ENCODE measurements at places on chromosomes 5 and 9.

DNA sequence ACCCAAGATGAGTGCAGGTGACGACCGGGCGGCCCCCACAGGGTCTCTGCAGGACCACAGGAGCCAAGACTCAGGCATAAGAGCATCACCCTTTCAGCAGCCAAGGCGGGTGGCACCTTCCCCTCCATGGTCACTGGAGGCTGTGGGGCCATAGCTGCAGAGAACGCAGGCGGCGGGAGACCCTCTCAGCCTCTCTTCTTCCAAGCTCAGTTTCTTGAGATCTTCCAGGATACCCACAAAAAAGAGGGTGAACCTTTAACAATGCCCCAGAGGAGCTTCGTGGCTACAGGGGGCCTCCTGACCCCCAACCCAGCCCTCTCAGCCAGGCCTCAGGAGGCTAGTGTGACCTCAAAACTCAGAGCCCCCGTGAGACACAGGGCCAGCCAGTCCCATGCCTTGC lies 5.8 kb upstream of the TBC1D9B start:
- DNase-seq = no peak

- no peak for DNase-seq
Measured at GRCh38 chr5:67123819-67124218, 72.8 kb downstream of the CD180 start.

- DNase-seq = no peak
Measured at GRCh38 chr9:91948101-91948596, 1.9 kb downstream of the ROR2 start.

DNA sequence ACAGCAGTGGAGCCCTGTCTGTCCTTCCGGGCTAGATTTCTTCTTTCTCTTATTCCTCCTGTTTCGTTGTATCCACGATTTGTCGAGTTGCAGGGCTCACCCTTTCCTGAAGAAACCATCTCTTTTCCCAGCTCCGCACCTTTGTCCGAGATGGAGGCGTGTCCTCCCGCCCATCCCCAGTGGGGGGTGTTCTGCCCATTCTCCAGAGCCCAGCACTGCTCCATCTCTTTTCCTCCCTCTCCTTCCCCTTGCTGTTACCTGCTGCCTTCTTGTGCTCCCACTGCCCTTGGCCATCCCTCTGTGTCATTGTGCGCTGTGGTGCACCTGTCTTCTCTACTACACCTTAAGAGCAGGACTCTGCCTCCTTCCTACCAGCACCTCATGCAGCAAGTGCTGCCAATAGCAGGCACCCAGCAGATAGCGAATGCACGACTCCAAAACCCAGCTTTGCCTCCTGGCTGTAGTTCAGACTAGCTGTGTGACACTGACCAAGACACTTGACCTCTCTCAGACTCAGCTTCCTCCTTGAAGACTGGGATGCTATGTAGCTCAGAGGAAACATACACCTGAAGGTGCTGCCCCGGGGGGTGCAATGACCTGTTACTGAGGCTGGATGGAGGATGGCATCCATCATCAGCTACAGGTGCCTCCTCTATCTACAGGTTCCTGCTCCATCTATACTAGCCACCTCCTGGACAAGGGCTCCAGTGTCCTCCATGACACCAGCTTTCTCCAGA lies 8.9 kb downstream of the OR13J1 start:
- DNase-seq = no peak

DNA sequence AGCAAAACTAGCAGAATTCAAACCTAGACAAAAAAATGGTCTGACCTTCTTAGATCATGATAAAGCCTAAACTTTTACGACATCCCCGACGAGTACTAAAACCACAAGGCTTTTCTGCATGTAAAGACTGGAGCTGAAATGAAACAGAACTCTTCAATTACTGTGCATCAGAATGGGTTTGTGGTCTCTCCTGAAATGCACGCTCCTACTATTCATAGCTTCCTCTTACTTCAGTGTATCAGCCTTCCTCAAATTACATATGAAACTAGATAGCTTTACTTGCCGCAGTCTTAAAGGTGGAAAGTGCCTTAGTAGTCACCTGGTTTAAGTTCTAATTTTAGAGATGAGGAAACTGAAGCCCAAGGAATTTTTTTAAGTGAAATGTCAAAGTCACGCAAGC lies 24.6 kb upstream of the MED10 start:
- no peak for DNase-seq

DNA sequence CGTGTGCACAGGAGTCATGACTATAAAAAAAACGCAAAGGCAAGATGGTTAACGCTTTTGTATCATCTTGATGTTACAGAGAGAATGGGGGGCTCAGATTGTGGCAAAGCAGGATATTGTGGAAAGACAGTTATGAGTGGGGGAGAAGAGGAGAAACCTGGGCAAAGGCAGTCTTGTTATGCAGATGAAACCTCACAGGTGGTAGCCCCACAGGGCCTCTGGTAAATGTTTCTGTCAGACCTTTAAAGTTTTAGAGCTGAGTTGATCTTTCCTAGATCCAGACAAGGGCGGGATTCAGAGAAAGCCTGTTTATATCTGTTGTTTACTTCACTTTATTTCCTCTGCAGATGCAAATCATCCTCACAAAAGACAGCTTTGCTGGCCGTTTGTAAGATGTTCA lies 55.2 kb downstream of the C9orf85 start:
- no peak for DNase-seq

DNA sequence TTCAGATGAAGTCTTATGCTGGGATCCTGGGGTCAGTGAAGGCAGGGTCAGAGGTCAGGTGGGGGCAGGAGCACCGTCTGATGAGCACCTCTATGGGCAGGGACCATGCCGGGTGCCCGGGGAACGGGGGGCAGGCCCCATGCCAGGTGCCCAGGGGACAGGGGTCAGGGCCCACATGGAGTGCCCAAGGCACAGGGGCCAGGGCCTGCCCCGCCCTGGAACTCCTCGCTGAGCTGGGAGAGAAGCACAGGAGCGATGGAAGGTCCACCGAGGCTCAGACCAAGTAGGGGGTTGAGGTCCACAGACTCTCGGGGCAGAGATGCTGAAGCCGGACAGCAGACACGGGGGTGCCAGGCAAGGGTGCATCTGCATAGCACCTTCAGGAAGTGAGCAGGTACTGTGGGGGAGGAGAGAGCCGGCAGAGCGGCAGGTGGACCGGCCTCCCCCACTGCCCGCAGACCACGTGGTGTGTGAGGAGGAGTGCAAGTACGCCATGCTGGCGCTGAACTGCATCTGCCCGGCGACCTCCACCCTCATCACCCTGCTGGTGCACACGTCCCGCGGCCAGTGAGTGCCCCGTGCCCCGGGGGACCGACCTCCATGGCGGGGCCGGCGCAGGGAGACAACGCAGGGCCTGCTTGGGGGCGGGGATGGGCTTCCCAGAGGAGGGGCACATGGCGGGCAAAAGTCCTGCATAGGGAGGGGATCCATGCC lies 67.7 kb downstream of the KCNT1 start:
- DNase-seq = no peak

- DNase-seq = no peak
Measured at GRCh38 chr5:172973931-172974330, 9.6 kb upstream of the ATP6V0E1 start.

DNA sequence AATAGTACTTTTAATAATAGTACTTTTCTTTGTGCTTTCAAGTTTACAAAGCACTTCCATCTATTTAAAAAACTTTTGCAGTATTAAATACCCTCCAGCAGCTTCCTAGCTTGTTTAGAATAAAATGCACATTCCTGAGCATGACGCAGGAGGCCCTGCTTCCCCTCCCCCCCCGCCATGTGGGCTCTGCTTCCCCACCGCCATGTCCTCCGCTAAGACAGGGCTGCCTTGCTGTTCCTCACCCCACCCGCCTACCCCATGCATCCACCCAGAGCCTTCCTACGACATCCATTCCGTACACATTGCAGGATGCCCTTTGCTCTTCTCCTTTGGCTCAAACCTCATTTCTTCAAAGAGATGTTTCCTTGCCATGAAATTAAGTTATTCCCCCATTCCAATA lies 205.9 kb upstream of the MSX2 start:
- DNase-seq = no peak

DNA sequence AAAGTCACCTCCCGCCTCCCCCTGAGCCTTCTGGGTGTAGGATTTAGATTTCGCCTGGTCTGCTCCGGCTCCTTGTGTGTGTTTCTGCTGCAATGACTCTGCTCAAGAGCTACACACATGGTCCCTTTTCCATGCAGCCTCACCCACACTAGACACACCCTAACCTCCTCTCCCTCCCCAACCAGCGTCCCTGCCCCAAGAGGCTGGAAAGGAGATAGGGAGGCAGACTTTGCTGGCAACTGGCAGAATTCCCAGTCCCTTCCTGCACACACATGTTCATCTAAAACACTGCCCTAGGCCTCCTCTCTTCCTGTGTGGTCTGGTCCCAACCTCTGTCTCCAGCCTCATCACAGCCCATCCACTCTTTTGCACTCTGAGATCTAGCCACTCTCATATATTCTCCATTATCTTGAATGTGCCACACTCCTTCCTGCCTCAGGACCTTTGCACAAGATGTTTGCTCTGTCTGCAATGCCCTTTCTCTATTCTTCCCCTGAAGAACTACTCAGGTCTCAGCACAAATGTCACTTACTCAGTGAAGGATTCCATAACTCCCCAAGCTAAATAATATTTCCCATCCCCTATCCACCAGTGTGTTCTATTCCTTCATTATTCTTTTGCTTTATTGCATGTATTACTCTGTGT lies 253.8 kb downstream of the CDK5RAP2 start:
- no peak for DNase-seq

DNA sequence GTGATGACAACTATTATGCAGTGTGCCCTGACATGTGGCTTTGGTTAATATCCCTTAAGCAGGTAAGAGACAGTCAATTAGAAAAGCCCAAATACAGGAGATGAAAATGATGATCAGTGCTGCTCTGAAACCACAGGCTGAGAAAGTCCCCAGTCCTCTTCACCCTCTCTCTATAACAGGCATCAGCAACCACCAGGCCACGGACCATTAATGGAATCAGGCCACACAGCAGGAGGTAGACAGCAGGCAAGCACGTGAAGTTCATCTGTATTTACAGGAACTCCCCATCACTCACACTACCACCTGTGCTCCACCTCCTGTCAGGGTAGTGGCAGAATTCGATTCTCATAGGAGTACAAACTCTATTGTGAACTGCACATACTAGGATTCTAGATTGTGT lies 591.6 kb upstream of the CYLC2 start:
- DNase-seq = no peak

DNA sequence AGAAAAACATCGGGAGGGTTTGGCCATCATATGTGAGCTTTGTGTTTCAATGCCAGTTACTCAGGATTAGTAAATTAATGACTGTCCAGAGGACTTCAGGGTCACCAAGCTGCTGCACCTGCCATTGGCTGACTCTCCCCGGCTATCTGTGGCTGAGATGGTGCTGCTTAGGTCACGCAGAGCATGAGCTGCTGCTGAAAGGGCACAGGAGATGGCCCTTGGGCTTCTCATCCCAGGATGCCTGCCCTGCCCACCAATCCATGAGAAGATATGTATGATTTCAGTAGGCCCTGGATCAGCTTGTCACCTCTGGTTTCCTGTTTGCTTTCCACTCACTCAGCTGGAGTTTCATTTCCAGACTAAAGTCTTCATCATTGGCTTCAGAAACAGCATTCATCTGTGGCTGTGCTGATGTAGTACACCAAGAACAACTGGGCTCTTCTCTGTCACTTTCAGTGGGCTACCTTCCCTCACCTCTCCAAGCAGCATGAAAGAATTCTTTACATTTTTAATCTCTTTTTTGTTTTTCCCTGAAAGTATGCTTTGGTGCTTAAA lies 2.4 kb upstream of the CATSPER3 start:
- DNase-seq = no peak

GRCh38 chr5:73487815-73488214 lies 10.4 kb upstream of the BTF3 start:
- no peak for DNase-seq

- peak; percentile 84 for DNase-seq
Measured at GRCh38 chr5:65861830-65862241, 64.5 kb upstream of the ERBIN start.

DNA sequence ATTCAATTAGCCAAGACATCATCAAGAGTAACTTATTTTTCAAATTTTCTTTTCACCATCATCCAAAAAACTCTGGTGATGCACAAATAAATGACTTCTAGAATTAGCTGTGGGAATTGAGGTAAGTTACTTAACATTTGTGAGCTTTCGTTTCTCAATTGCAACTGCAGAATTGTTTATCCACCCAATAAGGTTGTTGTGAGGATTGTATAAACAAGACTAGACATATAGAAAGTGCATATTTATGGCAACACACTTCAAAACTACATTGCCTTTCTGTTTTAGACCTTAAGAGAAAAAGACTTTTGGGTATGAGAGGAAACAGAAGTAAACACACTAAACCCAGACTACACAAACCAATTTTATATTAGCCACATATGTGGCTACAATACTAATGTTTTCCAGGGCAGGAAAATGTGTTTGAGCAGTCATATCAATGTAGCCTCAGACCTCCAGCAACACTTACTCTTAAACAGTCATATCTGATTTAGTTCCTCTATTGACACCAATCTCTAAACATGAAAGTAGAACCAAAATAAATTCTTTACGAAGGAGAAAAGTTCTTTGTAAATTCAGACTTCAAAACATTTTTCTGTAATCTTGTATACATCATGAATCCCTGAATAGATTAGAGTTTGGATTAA lies 488.0 kb upstream of the CYLC2 start:
- DNase-seq = no peak

DNA sequence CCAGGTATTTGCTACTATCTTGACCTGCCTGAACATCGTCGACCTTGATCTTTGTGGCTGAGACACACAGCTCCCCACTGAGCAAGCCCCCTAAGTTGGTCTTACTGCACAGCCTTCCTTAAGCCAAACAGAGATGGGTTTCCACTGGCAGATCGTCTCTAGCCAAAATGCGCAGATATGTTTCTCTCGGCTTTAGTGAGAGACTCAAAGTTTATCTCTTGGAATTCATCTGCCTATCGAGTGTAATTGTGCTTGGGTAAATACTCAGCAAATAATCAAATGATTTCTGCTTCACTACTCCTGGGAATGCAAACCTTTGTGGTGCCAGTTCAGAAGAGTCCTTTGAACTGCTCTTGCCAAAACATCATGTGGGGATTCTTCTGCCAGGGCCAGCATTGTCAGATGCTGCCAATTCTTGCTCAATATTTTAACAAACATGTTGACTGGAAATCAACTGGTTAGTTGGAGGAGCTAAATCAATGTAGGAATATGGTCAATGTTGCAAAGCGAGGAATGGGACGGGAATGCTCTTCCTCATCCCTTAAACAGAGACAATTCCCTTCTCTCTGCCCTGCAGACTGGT lies 141.2 kb upstream of the SLC28A3 start:
- no peak for DNase-seq

- DNase-seq = no peak
Measured at GRCh38 chr5:136677217-136677616, 311.9 kb upstream of the TRPC7 start.

DNA sequence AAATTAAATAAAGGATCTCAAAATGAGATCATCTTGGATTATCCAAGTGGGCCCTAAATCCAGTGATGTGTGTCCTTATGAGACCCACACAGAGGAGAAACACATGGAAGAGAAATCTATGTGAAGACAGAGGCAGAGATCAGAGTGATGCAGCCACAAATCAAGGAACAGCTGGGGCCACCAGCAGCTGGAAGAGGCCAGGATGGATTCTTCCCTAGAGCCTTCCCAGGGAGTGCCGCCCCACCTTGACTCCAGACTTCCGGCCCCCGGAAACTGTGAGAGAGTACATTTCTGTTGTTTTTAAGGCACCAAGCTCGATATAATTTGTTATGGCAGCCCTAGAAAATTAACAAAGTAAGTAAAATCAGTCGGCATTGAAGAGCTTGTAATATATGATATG lies 286.9 kb downstream of the FBXL7 start:
- no peak for DNase-seq

GRCh38 chr5:53713978-53714666 lies 153.7 kb downstream of the NDUFS4 start:
- DNase-seq = no peak

- no peak for DNase-seq
Measured at GRCh38 chr5:41683181-41683580, 172.8 kb upstream of the PLCXD3 start.
